A549 treated with GW870086 at 1 μM for 4 hours (cell line): ENCODE measurements at places on chromosomes 16 and 17. TPM values are rescaled to one million over a fixed set of nuclear protein-coding genes. Genes with fewer than 3 reads are reported as not detected.

C16orf96 gene
- total RNA-seq, result 0.03 TPM in 3 of 5 replicates, not detected in the others

HLF gene
- total RNA-seq, result 0.08 to 0.12 TPM (median 0.10 TPM) in 4 of 5 replicates, not detected in the other

RASD1 gene
- total RNA-seq, result 1.2 to 1.9 TPM (median 1.7 TPM) in 5 replicates

VTN gene
- total RNA-seq, result 16.5 to 23.2 TPM (median 19.6 TPM) in 5 replicates

PTGES3L gene
- total RNA-seq, result 0.73 to 2.0 TPM (median 1.0 TPM) in 5 replicates

CES4A gene
- 1.8 to 2.7 TPM (median 2.0 TPM) in 5 replicates for total RNA-seq

STAT5B gene
- total RNA-seq, result 20.8 to 28.8 TPM (median 27.5 TPM) in 5 replicates

C16orf46 gene
- total RNA-seq, result 0.41 to 1.5 TPM (median 1.1 TPM) in 5 replicates

ATP2A1 gene
- total RNA-seq, result 1.7 to 4.8 TPM (median 2.1 TPM) in 5 replicates

HNF1B gene
- 19.9 to 25.3 TPM (median 23.7 TPM) in 5 replicates for total RNA-seq

SARM1 gene
- 4.3 to 6.7 TPM (median 5.9 TPM) in 5 replicates for total RNA-seq

SRCIN1 gene
- total RNA-seq, result 1.4 to 3.1 TPM (median 2.6 TPM) in 5 replicates

SPATA32 gene
- 0.08 to 0.19 TPM (median 0.15 TPM) in 5 replicates for total RNA-seq

STX1B gene
- 1.5 to 2.2 TPM (median 2.0 TPM) in 5 replicates for total RNA-seq

FAM20A gene
- total RNA-seq, result 0.07 TPM in 2 of 5 replicates, not detected in the others

STAT3 gene
- 69.4 to 84.9 TPM (median 81.2 TPM) in 5 replicates for total RNA-seq

EXOC7 gene
- total RNA-seq, result 52.4 to 73.1 TPM (median 62.5 TPM) in 5 replicates

SLC16A11 gene
- not detected in 5 replicates for total RNA-seq

ACSM2A gene
- total RNA-seq, result not detected in 5 replicates

SCN4A gene
- total RNA-seq, result 0.03 to 0.07 TPM (median 0.03 TPM) in 5 replicates

SMYD4 gene
- total RNA-seq, result 8.0 to 10.0 TPM (median 8.9 TPM) in 5 replicates

BCL6B gene
- total RNA-seq, result not detected in 5 replicates

C16orf92 gene
- total RNA-seq, result not detected in 5 replicates
